Foreskin melanocyte (primary cell): ENCODE measurements at places on chromosomes 11 and 22.

GRCh38 chr22:47599753-47600152 lies 837.3 kb downstream of the TBC1D22A start:
- no peak for DNase-seq

- peak; percentile 19 for DNase-seq
Observed at GRCh38 chr11:119229741-119230140, 23.6 kb downstream of the CBL start.

- DNase-seq: no peak
Observed at GRCh38 chr11:45457649-45458048, 171.5 kb upstream of the SYT13 start.

GRCh38 chr11:111472228-111472627 lies 40.0 kb downstream of the BTG4 start:
- no peak for DNase-seq

- DNase-seq: no peak
Observed at GRCh38 chr11:9065607-9066432, 25.6 kb downstream of the SCUBE2 start.

DNA sequence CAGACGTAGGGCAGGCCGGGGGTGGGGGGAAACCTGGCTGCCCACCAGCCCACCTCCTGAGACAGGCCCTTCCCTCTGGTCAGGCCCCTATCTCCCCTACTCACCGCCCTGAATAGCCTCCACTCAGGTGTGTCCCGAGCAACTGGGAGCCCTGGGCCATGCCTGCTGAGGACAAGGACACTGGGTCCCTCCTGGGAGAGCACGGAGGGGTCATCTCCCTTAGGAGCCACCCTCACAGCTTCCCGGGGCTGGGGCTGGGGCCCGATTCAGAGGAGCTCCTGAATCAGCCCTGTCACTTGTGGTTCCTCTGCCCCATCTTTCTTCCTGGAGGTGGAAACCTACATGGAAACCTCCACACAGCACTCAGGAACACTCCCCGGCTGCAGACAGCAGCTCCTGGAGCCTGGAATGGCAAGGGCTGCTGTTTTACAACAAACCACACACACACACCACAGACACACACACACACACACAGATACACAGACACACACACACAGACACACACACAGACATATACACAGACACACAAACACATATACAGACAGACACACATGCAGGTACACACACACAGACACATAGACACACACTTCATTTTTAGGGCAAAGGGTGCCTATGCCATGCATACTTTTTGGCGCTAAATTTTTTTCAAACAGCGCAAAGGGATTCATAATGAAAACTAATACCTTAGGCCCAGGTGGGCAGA lies 9.6 kb upstream of the EMID1 start:
- no peak for DNase-seq

DNA sequence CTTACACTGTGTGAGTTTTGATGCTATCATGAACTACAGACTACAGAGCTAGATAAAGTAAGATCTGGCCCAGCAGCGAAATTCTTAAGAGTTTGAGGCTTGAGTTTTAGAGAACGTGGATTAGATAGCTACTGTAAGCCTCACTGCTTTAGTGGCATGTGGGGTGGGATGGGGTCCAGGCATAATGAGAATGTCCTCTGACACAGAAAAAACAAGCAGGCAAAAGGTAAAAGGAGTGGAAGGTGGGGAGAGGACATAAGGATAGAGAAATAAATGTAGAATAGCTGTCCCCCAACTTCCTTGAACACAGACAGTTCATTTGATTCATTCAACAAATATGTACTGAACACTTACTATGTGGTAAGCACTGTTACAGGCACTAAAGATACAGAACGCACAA lies 324.5 kb upstream of the PITPNB start:
- no peak for DNase-seq

GRCh38 chr11:120097721-120098385 lies 40.1 kb downstream of the TRIM29 start:
- no peak for DNase-seq

DNA sequence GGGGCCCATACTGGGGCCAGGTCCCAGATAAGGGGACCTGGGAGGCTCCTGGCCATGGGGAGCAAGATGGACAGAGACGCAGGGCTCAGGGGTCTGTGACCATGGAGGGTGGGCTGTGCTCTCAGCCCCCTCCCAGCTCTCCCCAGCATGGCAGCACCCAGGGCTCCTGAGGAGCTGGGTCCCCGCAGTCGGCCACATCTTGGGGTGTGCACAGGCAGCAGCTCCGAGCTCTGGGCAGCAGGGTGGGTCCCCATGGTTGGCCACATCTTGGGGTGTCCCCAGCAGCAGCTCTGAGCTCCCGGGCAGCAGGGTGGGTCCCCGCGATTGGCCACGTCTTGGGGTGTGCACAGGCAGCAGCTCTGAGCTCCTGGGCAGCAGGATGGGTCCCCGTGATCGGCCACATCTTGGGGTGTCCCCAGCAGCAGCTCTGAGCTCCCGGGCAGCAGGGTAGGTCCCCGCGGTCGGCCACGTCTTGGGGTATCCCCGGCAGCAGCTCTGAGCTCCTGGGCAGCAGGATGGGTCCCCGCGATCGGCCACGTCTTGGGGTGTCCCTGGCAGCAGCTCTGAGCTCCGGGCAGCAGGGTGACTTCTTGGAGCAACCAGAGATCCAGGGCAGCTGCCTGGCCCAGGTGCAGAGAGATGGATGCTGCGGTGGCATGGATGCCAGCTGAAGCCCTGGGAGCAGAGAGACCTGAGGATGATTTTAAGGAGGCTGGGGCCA lies 18.3 kb upstream of the MUC5B start:
- DNase-seq: no peak

GRCh38 chr11:98183034-98183433 lies 837.7 kb upstream of the CNTN5 start:
- DNase-seq: no peak

- no peak for DNase-seq
Observed at GRCh38 chr11:64849598-64850356, 5.3 kb upstream of the CDC42BPG start.

- DNase-seq: no peak
Observed at GRCh38 chr11:68340003-68340767, 27.8 kb downstream of the LRP5 start.
